Activated CD8-positive, alpha-beta memory T cell treated with anti-CD3 and anti-CD28 coated beads for 1 hour (primary cell): ENCODE measurements at places on chromosomes 12 and 14.

- no peak for DNase-seq
These were observed 170.7 kb upstream of the MYL2 start for GRCh38 chr12:111091051-111091450.

- no peak for DNase-seq
These were observed 73.1 kb downstream of the NTN4 start for GRCh38 chr12:95717316-95717928.

- no peak for DNase-seq
These were observed 23.7 kb upstream of the UBC start for GRCh38 chr12:124938108-124938507.

DNA sequence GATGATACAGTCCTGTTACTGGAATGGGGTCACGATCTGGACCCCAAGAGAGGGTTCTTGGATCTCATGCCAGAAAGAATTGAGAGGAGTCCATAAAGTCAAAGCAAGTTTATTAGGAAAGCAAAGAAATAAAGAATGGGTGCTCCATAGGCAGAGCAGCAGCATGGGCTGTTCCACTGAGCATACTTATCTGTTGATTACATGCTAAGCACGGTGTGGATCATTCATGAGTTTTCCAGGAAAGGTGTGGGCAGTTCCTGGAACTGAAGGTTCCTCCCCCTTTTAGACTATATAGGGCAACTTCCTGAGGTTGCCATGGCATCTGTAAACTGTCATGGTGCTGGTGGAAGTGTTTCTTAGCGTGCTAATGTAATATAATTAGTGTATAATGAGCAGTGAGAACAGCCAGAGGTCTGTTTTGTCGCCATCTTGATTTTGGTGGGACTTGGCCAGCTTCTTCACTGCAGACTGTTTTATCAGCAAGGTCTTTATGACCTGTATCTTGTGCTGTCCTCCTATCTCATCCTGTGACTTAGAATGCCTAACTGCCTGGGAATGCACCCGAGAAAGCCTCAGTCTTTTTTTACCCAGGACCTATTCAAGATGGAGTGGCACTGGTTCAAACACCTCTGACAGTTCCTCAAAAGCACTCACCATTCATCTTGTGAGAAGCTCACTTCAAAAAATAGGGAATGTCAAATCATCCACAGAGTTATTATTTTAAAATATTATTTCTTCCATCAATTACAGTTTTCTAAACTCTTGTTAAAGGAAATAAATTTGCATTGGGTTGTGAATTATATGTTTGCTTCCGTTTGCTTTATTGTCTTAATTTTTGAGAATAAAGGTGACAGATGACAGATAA lies 1358.8 kb upstream of the TMEM132C start:
- DNase-seq: no peak

- no peak for DNase-seq
These were observed 83.9 kb upstream of the FERMT2 start for GRCh38 chr14:53034688-53035230.

- no peak for DNase-seq
These were observed 255.2 kb upstream of the SFSWAP start for GRCh38 chr12:131455581-131456110.

DNA sequence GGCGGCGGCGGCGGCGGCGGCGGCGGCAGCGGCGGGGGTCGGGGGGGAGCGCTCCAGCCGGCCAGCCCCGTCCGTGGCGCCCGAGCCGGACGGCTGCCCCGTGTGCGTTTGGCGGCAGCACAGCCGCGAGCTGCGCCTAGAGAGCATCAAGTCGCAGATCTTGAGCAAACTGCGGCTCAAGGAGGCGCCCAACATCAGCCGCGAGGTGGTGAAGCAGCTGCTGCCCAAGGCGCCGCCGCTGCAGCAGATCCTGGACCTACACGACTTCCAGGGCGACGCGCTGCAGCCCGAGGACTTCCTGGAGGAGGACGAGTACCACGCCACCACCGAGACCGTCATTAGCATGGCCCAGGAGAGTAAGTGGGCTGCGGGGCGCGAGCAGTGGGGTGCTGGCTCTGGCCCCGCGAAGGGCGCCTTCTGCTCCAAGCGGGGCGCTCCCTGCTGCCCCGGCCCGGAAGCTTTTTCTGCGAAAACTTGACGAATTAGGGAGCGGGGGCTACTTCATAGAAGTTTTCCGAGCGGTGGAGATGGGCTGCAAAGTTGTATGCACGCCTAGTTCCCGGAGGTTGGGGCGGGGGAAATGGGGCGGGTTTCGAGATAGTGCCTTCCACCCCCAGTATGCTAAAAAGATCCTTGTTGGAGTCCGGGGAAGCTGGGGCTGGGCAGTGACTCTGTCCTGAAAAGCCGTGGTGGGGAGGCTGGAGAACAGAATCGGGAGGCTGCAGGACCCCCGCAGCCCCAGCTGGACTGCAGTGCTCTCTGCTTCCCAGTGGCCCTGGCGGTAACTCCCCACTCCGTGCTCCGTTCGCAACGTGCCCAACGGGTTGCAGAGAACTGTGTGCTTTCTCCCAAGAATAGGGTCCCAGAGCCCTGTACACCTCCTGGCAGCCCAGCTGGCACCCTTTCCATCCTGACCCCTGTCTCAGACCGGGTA lies 751 bp downstream of the GDF11 start:
- DNase-seq: no peak

GRCh38 chr12:120181991-120182631 lies 12.4 kb downstream of the GCN1 start:
- DNase-seq: no peak

DNA sequence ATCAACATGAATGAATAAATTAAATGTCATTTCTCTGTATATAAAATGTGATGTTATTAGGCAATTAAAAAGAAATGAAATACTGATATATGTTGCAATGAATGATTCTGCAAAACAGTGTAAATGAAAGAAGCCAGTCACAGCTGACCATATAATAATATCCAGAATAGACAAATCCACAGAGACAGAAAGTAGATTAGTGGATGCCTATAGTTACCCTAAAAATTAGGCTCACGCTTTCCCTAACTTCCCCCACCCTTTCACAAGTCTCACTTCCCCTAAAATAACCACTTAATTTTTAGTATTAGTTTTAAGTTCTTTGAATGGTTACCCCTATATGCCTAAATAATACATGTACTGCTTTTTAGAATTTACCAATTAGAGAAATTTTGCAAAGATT lies 348.9 kb upstream of the FAR2 start:
- no peak for DNase-seq

DNA sequence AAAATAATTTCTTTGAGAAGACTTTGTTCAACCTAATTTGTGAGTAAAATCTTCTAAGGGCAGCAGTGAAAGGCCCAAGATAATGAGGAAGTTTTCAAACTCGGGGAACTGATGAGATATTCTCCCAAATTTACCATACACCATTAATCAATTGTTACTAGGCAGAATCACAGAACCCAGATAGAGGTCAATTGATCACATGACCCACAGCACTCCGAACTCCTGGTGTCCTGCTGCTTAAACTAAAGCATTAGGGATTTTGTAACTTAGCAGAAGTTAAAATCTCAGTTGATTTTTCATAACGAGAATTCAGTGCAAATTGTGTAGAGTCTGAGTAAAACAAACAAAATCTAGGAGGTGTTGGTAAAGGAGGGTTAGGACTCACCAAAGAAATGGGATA lies 207.8 kb downstream of the C12orf42 start:
- DNase-seq: no peak
